ENCODE measurements at places on chromosomes 16 and 17. TPM values are rescaled to one million over a fixed set of nuclear protein-coding genes. Genes with fewer than 3 reads are reported as not detected.

DNA sequence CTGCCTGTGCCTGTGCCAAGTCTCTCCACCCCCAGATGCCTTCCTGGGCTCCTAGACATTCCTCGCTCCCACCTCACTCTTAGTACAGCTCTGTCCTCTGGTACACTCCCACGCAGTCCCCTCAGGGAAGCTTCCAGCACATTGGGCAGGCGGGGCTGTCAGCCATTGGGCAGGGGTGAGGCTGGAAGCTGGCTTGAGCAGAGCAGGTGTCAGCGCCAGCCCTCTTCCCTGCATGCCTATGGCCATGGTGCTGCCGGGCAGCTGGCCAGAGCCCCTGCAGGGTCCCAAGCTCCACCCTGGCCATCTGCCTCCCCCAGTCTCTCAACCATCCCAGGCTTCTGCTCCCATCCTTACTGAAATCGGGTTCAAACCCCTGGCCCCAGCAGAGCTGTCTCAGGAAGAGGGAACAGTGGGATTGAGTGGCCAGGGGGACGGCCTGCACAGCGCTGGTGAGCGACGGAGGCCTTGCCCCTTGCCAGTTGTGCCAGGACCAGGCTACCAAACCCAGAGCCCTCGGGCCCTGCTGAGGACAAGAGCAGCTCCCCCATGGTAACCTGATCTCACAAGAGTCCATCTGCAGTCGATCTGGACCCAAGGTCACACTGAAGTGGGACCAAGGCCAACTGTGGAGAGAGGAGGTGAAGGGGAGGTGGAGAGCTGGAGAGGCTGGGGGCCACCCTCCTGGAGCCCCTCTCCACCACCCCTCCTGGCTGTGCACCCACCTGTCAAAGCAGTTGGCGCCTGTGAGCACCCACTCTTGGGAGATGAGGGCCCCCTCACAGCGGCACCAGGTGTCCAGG is 2.4 kb upstream of the B9D1 start:
- H3K27me3 ChIP-seq = no peaks in the 10 kb centered on the region
- H3K36me3 ChIP-seq = no peaks in the 10 kb centered on the region
- H3K4me1 ChIP-seq = peaks cover 12% of the 10 kb centered on the region
- H3K4me3 ChIP-seq = no peak overlapping the region
- no peak for DNase-seq

DNA sequence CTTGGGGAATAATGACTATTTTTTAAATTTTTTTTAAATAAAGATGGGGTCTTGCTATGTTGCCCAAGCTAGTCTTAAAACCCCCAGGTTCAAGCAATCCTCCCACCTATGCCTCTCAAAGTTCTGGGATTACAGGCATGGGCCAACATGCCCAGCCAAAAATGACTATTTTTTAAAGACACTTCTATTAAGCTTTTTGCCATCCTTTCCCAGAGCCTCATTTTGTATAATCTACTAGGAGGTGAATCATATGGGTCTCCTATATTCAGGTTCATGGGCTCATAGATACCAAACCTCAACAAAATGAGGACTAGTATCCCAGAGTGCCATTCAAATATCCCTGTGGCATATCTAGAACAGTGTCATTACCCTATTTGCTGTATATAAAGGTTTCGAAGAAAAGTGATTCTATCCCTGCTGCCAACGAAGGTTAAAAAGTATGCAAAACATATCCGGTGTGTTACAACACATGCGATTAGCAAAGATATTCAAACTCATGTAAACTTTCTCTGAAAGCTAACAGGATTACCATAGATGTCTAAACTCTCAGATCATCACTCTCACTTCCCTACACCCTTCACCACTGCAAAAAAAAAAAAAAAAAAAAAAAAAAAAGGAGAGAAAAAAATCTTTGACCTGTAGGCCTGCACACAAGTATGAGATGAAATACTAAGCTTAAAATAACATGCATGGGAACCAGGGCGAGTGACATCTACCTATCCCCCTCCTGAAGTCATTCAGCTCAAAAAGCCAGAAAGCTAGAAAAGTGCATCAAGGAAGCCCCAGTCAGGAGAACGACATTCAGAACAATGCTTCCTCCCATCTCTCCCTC is 23.5 kb downstream of the XPO6 start:
- H3K27ac ChIP-seq = no peak overlapping the region
- no peak overlapping the region for H3K4me3 ChIP-seq
- DNase-seq = no peak
- peaks cover 16% of the 10 kb centered on the region for H3K36me3 ChIP-seq

- no peak for DNase-seq
- H3K36me3 ChIP-seq = no peaks in the 10 kb centered on the region
- H3K4me1 ChIP-seq = peaks cover 19% of the 10 kb centered on the region
- H3K27ac ChIP-seq = no peak overlapping the region
Measured at GRCh38 chr17:73045724-73046123, 46.8 kb downstream of the SLC39A11 start.

Gene SLC52A1
- total RNA-seq = not detected

DNA sequence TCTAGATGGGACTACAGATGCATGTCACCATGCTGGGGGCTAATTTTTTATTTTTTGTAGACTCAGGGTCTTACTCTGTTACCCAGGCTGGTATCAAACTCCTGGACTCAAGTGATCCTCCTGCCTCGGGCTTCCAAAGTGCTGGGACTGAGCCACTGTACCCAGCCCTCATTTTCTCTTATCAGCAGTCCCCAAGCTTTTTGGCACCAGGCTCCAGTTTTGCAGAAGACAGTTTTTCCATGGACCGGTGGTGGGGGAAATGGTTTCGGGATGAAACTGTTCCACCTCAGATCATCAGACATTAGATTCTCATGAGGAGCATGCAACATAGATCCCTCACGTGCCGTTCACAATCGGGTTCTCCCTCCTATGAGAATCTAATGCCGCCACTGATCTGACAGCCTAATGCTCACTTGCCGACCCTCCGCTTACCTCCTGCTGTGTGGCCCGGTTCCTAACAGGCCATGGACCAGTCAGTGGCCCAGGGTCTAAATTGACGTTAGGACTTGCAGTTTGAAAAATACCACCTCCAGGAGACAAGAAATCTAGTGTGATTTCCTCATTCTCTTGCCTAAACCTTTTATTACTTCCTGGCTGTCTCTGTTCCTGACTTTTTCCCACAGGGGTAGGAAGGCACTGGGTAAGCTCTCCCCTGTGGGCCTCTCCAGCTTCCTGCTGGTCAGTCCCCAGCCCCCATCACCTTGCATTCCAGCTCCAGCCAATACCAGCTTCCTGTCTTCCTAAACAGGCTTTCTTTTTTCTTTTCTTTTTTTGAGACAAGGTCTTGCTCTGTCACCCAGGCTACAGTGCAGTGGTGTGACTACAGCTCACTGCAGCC is 9.3 kb upstream of the CNP start:
- no peaks in the 10 kb centered on the region for H3K27me3 ChIP-seq
- no peak overlapping the region for H3K27ac ChIP-seq
- H3K4me1 ChIP-seq = no peaks in the 10 kb centered on the region
- no peak overlapping the region for H3K4me3 ChIP-seq

DNA sequence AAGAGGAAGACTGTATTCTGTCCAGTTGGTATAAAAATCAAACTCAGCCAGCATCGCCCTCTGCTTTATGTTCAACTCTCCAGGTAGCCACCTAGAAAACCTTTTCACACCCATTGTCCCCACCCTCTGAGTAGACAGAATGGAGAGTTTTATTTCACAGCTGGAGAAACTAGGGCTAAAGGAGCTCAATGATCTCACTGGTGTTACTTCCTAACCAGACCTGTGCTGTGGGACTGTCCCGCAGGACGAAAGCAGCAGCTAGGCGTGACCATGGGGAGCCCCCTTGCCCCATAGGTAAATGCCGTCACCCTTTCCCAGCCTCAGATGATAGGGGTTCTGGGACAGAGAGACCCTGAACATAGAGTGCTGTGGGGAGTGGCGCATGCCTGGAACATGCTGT is 67.7 kb downstream of the CYLD start:
- no peaks in the 10 kb centered on the region for H3K4me1 ChIP-seq
- no peak for DNase-seq
- no peaks in the 10 kb centered on the region for H3K36me3 ChIP-seq

DNA sequence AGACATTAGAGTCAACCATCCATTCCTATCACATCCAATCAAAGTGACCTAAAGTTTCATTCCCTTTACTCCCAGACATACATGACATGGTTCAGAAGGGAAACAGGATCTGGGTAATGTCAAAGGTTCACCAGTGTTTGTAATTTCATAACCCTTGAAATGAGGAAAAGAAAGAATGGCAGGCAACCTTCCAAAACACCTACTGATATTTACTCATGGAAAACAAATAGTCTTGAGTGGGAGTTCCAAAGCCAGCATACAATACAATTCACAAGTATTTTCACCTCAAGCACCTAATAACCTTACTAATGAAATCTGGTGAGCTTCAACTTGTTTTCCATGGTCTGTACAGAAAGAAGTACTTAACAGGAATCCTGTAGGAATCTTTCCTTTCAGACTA is 72.5 kb upstream of the AXIN2 start:
- peak overlapping the region; percentile 72 for H3K27ac ChIP-seq
- H3K4me1 ChIP-seq = peaks cover 25% of the 10 kb centered on the region
- H3K36me3 ChIP-seq = no peaks in the 10 kb centered on the region
- peak; percentile 81 for DNase-seq
- H3K27me3 ChIP-seq = no peaks in the 10 kb centered on the region
- H3K4me3 ChIP-seq = no peak overlapping the region

GRCh38 chr16:49760815-49761214 is 95.1 kb downstream of the ZNF423 start:
- peaks cover 4% of the 10 kb centered on the region for H3K27me3 ChIP-seq
- H3K27ac ChIP-seq = no peak overlapping the region
- no peak for DNase-seq
- no peak overlapping the region for H3K4me3 ChIP-seq
- no peaks in the 10 kb centered on the region for H3K4me1 ChIP-seq

Gene HASPIN
- 12.7 TPM for total RNA-seq

Gene CTRB1
- not detected for total RNA-seq

Gene C1QL1
- total RNA-seq = 4.1 TPM

GRCh38 chr16:23771642-23772041 is 16.8 kb downstream of the CHP2 start:
- H3K27ac ChIP-seq = no peak overlapping the region
- no peak for DNase-seq
- no peaks in the 10 kb centered on the region for H3K36me3 ChIP-seq
- H3K4me3 ChIP-seq = no peak overlapping the region
- no peaks in the 10 kb centered on the region for H3K4me1 ChIP-seq

Gene EPX
- total RNA-seq = not detected

DNA sequence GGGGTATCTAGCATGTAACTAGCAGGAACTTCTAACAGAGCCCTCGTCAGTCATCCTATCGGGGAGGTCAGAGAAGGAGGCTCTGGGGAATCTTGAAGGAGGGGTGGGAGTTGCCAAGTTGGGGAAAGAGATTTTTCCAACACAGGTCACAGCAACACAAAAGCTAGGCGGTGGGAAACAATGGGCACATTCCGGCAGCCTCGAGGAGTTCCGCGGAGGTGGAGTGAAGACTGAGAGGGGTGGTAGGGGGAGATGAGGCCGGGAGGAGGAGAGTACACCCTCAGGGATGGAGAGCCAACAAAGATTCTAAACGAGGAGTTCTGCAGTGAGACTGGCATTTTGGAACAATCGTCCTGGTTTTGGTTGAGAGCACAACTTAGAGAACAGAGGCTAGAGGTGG is 13.5 kb upstream of the CALB2 start:
- DNase-seq = no peak
- no peaks in the 10 kb centered on the region for H3K27me3 ChIP-seq
- H3K4me3 ChIP-seq = no peak overlapping the region
- no peaks in the 10 kb centered on the region for H3K4me1 ChIP-seq
- H3K27ac ChIP-seq = no peak overlapping the region

- H3K27me3 ChIP-seq = no peaks in the 10 kb centered on the region
- H3K4me3 ChIP-seq = no peak overlapping the region
- no peak overlapping the region for H3K27ac ChIP-seq
- no peaks in the 10 kb centered on the region for H3K4me1 ChIP-seq
- DNase-seq = no peak
Measured at GRCh38 chr16:5336941-5337340, 239.3 kb upstream of the EEF2KMT start.

Gene GNAO1
- not detected for total RNA-seq

DNA sequence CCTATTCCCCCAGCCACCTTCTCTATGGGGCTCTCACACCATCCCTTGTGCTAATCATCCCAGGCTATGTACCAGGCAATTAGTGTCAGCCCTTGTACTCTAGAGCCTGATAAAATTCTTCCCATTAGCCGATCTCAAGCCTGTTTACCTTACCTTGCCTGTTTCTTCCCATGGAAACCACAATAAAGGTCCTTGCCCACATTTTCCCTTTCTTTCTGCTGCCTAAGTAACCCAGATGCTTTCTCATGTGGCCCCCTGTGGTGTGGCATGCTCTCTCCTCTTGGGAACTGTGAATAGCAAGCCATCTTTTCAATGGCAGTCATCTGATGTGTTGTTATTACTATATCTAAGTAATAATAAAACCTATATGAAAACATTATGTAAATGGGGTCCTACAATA is 265.8 kb upstream of the ELAC2 start:
- H3K27me3 ChIP-seq = no peaks in the 10 kb centered on the region
- no peak for DNase-seq
- H3K36me3 ChIP-seq = no peaks in the 10 kb centered on the region
- H3K4me1 ChIP-seq = no peaks in the 10 kb centered on the region
- H3K4me3 ChIP-seq = no peak overlapping the region

GRCh38 chr16:58425756-58426494 is 33.7 kb downstream of the GINS3 start:
- H3K4me3 ChIP-seq = no peak overlapping the region
- H3K36me3 ChIP-seq = no peaks in the 10 kb centered on the region

Gene TEKT5
- not detected for total RNA-seq

- H3K36me3 ChIP-seq = no peaks in the 10 kb centered on the region
- H3K27me3 ChIP-seq = no peaks in the 10 kb centered on the region
- H3K4me3 ChIP-seq = no peak overlapping the region
- H3K4me1 ChIP-seq = no peaks in the 10 kb centered on the region
- DNase-seq = no peak
Measured at GRCh38 chr16:51175081-51175480, 24.0 kb upstream of the SALL1 start.

- no peaks in the 10 kb centered on the region for H3K27me3 ChIP-seq
- H3K27ac ChIP-seq = no peak overlapping the region
- H3K36me3 ChIP-seq = no peaks in the 10 kb centered on the region
- no peak overlapping the region for H3K4me3 ChIP-seq
- no peaks in the 10 kb centered on the region for H3K4me1 ChIP-seq
Measured at GRCh38 chr17:34314279-34314678, 5.0 kb upstream of the CCL8 start.

GRCh38 chr17:12421646-12422306 is 243.9 kb upstream of the MYOCD start:
- no peak overlapping the region for H3K4me3 ChIP-seq
- no peak for DNase-seq
- no peaks in the 10 kb centered on the region for H3K4me1 ChIP-seq
- no peaks in the 10 kb centered on the region for H3K36me3 ChIP-seq
- peaks cover 17% of the 10 kb centered on the region for H3K27me3 ChIP-seq

DNA sequence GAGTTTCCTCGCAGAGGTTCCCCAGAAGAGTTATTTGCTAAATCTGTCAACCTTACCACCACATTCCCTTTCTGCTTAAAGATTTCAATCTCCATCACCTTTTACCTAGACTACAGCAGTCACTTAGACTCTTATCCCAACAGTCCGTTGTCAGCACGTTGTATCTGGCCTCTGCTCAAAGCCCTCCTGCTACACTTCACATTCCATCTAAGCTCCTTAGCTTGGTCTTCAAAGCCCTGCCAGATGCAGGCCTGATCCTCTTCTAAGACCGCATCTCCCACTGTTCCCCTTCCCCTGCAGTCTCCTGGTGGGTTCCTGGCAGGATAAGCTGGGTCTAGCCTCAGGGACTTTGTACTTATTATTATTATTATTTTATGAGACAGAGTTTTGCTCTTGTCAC is 10.3 kb upstream of the SRCAP start:
- no peak overlapping the region for H3K27ac ChIP-seq
- H3K27me3 ChIP-seq = no peaks in the 10 kb centered on the region
- no peaks in the 10 kb centered on the region for H3K4me1 ChIP-seq
- no peaks in the 10 kb centered on the region for H3K36me3 ChIP-seq
